ENCODE measurements at places on chromosomes 12 and 14.
A peak's percentile ranks its signal among the peaks of the same experiment; 100 is the strongest.

GRCh38 chr12:9707356-9707755, 25.5 kb downstream of the CLECL1 start:
- no peak for DNase-seq

GRCh38 chr12:131090274-131091210, 136.8 kb downstream of the ADGRD1 start:
- no peak for DNase-seq

DNA sequence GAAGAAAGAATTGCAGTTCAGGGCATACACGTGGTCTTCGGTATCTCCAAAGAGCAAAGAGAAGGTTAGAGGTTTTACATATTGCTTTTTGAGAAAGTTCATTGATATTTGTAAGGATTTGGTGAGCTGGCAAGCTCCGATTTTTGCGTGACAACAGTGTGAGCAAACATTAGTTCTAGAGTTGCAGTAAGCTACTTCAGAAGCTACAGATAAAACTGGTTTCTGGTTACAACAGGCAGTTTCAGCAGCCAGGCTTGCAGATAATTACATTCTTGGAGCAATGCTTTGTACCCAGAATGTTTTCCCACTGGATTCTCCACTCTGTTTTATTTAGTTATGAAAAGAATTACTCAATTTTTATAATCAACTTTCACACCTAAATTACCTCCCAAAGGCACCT, 28.2 kb downstream of the KLRK1 start:
- no peak for DNase-seq

DNA sequence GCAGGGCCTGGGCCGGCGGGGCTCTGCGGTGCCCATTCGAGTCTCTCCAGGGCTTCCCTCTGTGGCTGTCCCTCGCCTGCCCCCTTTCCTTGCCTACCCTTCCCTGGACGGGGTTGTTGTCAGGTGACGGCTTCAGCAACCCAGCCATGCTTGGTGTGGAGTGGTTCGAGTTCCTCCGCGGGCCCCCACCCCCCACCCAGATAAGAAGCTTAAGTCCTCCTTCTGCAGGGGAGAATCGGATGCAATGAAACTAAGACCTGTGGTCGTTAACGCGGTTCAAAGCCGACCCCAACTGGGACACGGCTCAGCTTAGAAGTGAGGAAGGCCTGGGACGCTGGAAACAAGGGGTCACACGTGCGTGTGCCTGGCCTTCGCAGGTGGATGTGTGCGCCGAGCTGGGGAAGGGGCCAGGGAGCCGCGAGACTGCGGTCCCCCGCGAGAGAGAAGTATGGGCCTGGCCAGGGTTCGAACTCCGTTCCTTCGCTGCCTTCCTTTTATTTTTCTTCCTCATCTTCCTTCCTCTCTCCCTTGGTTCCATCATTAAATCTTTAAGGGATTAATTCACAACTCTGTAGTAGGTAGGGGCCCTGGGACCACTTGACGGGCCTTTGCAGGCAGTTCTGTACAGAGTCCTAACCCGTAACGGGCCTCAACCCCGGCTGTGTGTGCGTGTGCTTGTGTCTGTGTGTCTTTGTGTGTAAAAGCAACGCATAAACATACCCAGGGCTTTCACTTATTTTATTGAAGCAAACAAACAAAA, 3.5 kb downstream of the TTC6 start:
- no peak for DNase-seq

DNA sequence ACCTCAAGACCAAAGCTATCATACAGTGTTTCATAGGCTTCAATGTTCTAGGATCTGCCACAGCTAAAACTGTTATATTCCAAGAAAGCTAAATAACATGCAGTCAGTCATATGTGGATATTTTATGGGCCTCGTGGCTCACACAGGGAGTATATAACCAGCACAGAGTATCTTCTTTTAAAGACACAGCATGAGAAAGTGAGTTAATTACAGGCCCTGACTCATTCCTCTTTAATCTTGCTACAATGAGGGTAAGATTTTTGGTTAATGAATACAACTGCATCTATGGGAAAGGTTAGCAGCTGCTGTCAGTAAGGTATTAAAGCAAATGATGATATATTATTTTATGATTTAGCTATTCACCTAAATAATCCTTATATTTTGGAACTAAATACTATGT, 111.0 kb downstream of the TRAFD1 start:
- no peak for DNase-seq

DNA sequence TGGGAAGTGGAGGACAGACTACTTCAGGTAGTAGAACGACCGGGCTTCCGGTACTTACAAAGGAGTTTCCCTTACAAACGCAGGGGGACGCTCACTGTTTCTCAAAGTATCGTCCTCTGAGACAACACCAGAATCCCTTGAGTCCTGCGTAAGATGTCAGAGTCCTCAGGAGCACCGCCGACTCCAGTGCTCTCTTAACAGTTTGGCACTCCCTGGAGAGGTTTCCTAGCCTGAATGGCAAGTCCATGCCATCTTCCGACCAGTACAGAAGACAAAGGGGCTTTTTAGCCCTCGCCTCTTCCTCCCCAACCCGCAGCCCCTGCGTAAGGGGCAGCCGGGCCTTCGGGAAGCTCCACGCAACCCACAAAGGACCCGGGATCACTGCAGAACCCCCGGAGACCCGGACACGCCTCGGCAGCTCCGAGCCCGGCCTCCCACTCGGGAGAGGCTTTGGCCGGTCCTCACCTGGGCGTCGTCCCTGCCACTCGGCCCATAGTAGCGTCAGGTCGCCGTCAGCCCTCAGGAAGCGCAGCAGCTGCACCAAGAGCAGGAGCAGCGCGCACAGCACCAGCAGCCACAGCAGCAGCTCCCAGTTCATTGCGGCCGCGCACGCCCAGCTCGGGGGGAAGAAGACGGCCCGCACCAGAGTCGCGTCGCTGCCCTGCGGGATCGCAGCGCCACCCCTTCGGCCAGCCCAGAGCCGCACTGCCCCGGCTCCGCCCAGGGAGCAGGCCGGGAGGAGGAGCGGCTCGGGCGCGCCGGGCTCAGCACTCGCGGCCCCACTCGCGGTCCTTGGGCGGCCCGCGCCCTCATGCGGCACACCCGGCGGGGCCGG, at the start of gene DHRS7:
TSS of gene DHRS7 (minus strand) at position 687 of the 835 bp plus-strand sequence. CDS start at position 598, 89 bp downstream.
- peak; percentile 83 for DNase-seq

DNA sequence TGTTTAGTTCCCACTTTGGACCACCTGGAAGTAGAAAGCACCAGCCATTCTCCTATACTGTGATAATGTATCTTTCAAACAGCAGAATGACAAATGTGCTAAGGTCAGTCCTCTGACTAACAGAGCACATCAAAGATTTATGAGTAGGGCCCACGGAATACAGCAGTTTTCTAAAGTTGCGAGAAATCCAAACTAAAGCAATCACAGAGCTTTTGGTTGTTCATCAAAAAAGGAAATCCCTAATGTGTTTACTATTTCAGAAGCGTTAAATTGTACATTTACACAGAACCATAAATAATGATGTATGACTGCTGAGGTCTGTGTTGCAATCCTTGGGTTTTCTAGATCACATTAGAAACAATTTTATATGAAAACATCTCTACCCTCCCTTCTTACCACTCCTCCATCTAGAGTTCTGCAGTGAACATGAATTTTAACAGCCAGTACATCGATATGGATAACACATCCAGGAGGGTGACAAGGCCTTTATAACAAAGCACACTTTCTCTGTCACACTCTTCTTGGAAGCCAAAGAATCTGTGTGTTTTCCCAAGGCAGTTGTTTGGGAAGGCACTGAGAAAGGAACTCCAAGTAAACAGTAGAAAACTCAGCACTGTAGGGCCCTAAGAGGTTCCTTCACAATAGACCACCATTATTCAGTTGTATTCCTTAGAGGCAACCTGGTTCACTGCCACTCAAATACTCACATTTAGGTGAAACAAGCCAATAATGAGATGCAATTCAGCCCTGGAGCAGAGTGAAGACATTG, 7.3 kb downstream of the KITLG start:
- no peak for DNase-seq

- no peak for DNase-seq
Observed at GRCh38 chr12:98533723-98534251, 18.4 kb downstream of the TMPO start.

- no peak for DNase-seq
Observed at GRCh38 chr12:124827588-124828184, 36.0 kb downstream of the SCARB1 start.

DNA sequence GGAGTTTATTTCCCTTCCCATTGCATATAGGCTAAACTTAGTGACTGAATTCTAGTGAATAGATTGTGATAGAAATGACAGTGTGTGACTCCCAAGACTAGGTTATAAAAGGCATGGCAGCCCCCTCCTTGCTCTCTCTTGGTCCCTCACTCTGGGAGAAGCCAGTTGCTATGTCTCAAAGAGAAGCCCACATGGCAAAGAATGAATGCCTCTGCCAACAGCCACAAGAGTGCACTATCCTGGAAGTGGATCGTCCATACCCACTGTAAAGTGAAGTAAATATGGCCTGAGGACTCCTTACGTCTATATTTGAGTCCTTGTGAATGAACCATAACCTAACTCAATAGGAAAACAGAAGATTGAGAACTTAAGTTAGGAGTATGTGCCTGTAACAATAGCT, 35.4 kb upstream of the HMGA2 start:
- no peak for DNase-seq

GRCh38 chr14:63200767-63201166, 3.5 kb upstream of the RHOJ start:
- DNase-seq = no peak

DNA sequence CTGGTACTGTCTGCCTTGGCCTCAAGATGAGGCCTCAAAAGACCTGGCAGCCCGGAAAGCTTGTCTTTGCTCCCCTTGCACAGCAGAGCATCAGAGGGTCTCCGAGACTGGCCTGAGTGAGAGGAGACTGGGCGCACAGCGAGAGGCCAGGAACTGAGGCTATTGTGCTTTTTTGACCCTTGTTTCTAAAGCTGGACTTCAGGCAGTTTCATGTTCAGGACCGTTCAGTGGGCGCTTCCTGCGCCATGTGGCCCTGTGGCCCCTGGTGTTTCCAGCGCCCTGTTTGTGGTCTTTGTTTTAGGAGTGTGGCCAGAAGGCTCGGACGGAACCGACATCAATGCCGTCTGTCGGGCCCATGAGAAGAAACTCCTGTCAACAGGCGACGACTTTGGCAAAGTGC, 126.3 kb upstream of the EVL start:
- no peak for DNase-seq

DNA sequence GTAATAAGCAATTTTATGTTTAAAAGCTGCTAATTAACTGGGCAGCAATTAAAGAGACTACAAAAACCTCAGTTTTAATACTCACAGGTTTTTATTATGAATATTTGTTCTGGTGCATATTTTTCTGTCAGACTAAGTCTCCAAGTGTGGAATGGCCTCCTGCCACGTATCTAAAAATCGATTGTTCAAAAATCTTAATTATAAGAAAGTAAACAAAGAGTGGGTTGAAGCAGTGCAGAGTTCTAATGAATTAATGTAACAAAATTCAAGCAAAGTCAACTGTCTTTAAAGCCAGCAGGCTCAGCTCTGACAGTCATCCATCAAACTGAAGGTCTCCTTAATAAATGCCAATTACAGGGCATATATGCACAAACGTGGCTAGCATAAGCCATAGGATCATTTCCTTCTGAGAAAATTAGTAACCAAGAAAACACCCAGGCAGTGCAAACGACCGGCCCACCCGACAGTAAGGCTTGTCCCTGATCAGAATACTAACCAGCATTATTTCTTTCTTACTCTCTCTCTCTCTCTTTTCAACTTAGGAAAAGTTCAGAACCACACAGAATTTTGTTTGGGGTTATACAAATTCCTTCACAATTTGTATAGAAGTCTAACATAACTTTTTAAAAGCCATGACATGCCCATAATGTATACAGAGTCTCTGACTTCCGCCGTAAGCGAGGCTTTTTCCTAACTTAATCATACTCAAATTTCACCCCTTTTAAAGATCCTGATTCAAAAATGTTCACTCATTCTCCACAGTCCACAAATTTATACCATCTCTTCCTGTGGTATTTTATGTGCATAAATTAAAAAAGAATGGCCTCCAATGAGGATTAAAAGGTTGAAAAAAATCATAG, 83.8 kb downstream of the SLC25A21 start:
- no peak for DNase-seq

- DNase-seq = no peak
Observed at GRCh38 chr14:69991422-69991821, 112.2 kb downstream of the SMOC1 start.

DNA sequence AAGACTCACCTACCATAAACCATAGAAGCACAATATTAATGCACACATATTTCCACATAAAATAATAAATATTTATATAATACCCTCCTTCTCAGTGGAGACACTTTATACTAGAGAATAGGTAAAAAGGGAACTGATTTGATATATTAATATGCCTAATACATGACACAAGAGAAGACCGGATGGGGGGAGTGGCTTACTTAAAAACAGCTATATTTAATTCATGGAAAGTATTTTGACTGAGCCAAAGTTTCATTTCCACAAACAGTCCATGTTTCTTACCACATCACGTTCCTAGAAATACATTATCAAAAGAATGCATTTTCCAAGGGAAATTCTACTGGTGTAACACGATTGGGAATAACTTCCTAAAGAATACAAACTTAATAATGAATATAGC, 63.4 kb downstream of the ITPR2 start:
- DNase-seq = no peak

DNA sequence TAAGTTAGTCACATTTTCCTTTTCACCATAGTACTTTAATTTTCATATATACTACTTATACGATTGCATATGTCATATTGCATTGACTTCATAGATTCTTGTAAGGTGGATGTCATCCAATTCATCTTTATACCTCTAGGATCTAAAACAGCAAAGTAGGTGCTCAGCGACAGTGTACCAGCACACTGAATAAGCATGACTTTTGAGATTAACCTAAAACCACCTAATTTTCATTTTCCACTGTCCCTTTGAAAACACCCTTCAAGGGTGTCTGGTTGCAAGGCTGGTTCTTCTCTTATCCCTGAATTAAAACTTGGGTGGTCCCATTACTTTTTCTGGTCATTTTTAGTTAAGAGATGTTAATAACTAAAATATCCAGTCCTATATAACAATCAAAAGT, 4.4 kb downstream of the GPR19 start:
- DNase-seq = no peak

DNA sequence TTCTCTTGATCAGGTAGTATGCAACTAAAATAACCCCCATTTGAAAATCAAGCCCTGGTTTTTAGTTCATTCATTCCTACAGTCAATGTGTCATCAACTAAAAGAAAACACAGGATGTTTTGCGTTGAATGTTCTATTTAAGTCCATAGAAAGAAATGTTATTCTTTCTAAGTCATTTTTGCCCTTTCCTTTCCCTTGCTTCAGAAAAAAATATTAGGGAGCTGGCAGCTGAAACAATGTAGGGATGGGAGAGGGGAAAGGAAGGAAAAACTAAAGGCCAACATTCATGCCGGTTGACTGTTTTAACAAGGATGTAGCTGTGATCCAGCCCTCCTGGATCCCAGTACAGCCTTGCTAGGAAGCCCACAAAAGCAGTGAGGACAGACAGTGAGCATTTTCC, 155.1 kb downstream of the BTG1 start:
- DNase-seq = no peak

Measured in HEK293T (cell line).